ENCODE measurements at places on chromosomes 7 and 10.

DNA sequence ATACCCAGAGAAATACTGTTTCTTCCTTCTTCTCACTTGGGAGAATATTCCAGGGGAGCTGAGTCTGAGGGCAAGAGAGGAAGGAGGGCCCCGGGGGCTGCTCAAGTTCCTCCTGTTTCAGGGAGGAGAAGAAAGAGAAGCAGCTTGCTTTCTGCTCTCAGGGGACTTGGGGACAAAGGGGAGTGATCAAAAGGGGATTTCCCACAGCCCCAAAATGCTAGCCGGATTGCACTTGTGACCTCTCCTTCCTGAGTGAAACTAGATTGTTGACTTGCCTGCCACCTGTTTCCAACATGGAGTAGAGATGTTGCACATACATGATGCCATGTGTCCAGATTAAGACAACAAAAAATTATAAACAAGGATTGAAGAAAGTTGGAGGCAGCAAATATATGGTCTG, 28.7 kb upstream of the PDCD4 start:
- no peak for DNase-seq

DNA sequence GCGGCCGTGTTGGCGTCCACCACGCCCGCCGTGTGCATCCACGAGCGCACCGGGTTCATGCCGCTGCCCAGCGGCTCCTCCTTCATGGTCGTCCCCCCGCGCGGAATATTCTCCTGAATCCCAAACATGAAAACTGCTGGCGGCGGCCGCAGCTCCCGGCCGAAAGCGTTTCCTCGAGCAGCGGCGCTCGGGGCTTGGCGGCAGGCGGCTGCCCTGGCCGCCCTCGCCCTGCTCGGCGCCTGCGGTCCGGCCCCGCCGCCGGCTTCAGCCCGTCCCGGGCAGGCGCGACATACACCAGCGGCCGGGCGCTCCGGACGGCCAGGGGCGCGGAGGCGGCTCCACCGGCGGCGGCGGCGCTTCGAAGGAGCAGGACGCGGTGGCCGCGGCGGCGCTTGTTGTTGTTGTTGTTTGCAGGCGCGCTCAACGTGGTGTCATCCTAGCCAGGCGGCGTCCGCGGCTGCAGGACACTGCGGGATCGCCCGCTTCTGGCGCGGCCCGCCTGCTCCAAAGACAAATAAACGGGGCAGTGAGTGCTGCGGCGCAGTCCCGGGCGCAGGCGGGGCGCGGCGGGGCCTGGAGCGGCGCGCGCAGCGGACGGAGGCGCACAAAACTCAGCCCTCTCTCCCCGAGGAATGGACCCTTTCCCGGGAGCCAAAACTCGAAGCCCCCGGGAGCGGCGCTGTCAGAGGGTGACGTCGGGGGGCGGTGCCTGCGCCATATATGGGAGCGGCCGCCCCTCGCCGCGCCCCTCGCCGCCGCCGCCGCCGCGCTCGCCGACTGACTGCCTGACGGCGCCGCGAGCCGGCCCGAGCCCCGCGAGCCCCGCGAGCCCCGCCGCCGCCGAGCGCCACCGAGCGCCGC, at the start of gene EBF3:
Gene EBF3, minus strand, starts transcription at position 634 of the 861 bp plus-strand sequence. Its CDS starts 506 bp downstream, at position 128.
- DNase-seq: no peak

DNA sequence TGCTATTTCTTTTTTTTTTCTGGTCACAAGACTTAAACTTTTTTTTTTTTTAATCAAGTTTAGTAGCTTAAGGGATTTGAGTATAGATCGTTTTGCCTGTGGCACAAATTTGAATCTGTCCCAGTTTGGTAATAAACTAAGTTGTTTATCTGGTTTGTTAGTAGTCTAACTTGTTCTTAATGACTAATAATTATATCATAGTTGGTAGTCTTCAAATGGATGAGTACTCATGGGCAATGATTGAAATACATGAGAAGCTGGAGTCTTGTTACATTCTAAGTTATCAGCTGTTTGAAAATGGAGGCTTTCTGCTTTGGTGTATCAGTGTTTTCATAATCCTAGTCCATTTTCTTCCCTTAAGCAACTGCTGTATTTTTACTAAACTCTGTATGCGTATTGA, 12.3 kb downstream of the BTAF1 start:
- no peak for DNase-seq

DNA sequence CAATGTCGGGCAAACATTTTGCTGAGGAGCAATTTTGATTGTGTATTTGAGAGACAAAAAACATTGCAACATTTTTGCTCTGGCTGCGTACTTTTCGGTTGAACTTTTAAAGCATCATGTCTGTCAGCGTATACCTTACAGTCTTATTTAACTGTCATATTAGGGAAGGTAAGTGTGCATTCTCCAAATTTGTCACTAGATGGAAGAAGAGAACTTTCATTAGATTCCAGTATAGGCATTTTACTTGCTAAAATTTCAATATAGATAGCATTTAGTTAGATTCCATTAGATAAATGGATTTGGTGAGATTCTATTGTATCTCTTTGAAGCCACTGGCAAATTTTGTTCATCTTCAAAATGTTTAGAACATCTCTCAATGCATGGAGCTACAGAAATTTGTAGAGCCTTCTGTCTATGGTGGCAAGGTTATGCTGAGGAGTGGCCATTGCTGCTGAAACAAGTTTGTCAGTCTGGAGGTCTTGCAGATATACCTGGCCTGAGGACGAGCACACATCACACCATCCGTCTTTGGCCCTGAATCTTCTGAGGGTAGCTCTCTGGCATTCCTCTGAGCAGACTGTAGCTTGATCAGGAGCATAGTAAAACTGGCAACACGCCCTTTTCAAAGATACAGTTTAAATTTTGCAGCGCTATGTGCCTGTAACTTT, 437.5 kb upstream of the MBL2 start:
- DNase-seq: no peak

DNA sequence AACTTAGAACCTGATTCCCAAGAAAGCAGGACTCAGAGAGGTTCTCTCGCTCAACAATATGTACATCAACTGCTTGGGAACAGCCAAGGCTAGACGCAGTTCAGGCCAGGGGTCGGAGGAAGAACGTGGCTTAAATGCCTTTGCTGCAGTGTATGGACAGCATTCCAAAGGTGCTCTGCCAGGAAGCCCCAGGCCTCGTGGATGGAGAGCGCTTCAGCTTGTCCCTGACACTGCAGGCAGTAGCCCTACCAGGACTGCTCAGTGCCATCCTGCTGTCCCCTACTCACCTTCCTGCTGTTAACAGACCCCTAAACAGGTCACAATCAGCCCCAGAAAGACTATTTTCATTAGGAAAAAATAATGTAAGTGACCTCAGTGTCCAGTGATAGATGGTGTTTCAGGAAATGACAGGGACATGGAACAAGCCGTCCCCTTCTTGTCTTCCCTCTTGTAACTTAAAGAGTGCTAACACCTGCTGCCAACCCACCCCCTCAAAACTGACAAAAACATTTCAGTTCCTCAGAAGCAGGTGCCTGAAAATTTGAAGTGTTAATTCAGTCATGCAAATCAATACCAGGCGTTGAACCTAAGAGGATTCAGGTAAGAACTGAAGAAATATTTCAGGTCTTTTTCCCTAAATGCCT, 16.5 kb downstream of the CREB3L2 start:
- no peak for DNase-seq

DNA sequence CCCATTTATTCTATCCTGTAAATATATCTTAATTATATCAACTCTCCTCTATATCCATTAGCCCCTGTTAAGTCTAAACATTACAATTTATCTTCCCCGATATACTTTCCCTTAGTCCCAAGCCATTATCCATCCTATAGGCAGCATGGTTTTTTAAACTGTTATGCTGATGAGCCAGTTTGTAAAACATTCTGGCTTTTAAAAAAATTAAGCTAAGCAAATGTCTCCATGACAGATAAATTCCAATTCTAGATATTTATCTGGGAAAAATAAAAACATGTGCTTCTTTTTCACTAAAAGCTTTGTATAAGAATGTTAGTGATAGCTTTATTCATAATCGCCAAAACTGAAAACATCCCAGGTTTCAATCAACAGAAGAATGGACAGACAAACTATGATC, 183.2 kb upstream of the GNAI1 start:
- no peak for DNase-seq

DNA sequence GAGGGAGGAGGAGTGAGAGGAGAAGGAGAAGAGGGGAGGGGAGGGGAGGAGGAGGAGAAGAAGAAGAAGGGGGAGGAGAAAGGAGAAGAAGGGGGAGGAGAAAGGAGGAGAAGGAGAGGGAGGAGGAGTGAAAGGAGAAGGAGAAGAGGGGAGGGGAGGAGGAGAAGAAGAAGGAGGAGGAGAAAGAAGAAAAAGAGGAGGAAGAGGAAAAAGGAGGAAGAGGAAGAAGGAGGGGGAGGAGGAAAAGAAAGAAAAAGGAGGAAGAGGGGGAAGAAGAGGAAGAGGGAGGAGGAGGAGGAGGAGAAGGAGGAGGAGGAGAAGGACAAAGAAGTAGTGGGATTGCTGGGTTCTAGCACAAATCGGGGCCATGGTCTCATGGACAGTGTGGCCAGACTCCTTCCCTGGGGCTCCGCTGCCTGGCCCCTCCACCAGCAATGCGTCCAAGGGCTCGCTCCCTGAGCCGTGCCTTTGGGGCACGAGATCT, 4.2 kb upstream of the MAFK start:
- DNase-seq: no peak

DNA sequence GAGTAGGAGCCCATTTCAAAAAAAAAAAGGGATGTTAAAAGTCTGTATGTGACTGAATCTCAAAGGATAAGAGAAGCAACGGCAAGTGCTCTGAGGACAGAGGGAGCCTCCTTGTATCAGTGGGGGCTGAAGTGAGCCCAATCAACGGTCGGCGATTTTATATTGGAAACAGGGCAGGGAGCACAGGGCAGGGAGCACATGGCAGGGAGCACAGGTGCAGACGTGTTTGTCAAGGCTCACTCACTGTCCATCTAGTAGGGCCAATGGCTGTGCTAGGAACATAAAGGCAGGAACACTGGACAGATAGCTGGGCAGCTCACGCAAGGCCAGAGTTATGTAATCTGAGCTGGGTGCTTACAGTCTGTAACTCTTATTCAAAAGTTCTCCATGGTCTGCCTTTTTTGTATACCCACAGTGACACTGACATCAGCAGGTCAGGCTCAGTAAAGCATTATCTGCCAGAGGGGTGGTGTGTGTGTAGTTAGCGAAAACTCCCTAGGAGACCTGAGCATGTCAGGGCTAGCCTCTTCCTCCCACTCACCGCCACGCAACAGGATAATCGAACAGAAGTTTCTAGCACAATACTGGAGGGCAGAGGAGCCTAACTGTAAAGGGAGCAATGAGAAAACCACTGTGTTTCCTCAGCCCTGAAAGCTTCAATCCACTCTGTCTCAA, 15.4 kb downstream of the AKR1B1 start:
- no peak for DNase-seq

DNA sequence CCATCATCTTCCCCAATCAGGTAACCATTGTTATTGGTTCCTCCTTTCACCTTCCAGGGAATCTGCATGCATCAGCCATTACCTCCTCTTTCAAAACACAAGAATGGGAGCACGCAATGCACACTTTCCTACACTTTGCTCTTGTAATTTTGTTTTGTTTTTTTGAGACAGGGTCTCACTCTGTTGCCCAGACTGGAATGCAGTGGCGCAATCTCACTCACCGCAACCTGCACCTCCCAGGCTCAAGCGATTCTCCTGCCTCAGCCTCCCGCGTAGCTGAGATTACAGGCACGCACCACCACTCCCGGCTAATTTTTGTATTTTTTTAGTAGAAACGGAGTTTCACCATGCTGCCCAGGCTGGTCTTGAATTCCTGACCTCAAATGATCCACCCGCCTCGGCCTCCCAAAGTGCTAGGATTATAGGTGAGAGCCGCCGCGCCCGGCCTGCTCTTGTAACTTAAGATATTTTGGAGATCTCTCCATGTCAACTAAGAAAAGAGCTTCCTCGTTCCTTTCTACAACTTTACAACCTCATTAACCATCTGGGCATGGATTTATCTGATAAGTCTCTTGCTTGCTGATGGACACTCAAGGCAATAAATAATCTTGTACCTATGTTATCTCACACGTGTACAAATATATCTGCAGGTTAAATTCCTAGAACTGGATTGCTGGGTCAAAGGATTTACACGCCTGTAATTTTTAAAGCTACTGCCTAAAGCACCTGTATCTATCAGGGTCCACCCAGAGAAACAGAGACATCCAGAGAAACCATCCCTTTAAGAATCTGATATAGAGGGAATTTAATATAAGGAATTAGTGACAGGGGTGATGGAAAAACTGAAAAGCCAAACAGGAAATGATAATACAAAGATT, 4.2 kb downstream of the CYTH3 start:
- DNase-seq: no peak

- DNase-seq: no peak
These were observed 80.3 kb downstream of the STRA8 start for GRCh38 chr7:135313971-135314370.

GRCh38 chr7:80703272-80703671, 64.8 kb downstream of the CD36 start:
- no peak for DNase-seq

- DNase-seq: no peak
These were observed 5.7 kb downstream of the DEPP1 start for GRCh38 chr10:44972874-44973306.

- DNase-seq: peak; percentile 12
These were observed 21.0 kb upstream of the ABI1 start for GRCh38 chr10:26881600-26882331.

GRCh38 chr7:47739301-47739875, 157.5 kb upstream of the TNS3 start:
- no peak for DNase-seq

DNA sequence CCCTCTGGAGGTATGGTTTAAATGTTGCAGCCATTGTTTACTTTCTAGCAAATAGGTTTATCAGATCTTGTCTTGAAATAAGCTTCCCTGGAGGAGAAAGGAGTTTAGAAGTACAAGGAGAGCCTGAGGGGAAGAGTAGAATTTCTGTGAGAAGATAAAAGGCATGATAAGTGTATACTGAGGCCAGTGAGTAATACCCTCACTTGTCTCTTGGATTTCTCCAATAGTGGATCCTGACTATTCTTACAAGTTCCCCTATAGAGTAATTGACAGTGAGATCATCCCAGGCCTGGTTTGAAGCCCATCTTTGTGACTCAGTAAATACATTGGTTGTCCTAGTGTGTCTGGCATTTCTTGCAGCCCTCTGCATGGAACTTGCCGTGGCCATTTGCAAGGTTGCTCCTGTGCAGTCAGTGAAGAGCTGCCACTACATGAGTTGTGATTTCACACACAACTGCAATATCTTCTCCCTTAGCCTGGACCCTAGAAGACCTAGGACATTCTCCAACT, 41.6 kb downstream of the CHN2 start:
- DNase-seq: no peak

GRCh38 chr10:5524641-5525560, at the start of gene CALML3:
Gene CALML3, plus strand, starts transcription at chr10:5524961. Its CDS starts 125 bp downstream, at chr10:5525086.
- no peak for DNase-seq

- DNase-seq: no peak
These were observed 4.6 kb downstream of the PWWP2B start for GRCh38 chr10:132401401-132402118.

- DNase-seq: no peak
These were observed 80.7 kb upstream of the MAGI2 start for GRCh38 chr7:79534128-79534527.

GRCh38 chr10:60434418-60435046, 44.9 kb upstream of the ANK3 start:
- no peak for DNase-seq

- DNase-seq: no peak
These were observed 69.5 kb upstream of the VOPP1 start for GRCh38 chr7:55641811-55642210.

Measured in NCI-H2029 treated with DMSO at 0.1 percent for 48 hours (cell line).